ENCODE measurements at places on chromosomes 16 and 17.

- no peak for DNase-seq
Measured at GRCh38 chr16:71479420-71479819, 9.7 kb downstream of the ZNF19 start.

GRCh38 chr17:28398280-28398981 is 7.6 kb downstream of the SLC46A1 start:
- DNase-seq: no peak

- no peak for DNase-seq
Measured at GRCh38 chr17:39283896-39284295, 58.2 kb upstream of the STAC2 start.

DNA sequence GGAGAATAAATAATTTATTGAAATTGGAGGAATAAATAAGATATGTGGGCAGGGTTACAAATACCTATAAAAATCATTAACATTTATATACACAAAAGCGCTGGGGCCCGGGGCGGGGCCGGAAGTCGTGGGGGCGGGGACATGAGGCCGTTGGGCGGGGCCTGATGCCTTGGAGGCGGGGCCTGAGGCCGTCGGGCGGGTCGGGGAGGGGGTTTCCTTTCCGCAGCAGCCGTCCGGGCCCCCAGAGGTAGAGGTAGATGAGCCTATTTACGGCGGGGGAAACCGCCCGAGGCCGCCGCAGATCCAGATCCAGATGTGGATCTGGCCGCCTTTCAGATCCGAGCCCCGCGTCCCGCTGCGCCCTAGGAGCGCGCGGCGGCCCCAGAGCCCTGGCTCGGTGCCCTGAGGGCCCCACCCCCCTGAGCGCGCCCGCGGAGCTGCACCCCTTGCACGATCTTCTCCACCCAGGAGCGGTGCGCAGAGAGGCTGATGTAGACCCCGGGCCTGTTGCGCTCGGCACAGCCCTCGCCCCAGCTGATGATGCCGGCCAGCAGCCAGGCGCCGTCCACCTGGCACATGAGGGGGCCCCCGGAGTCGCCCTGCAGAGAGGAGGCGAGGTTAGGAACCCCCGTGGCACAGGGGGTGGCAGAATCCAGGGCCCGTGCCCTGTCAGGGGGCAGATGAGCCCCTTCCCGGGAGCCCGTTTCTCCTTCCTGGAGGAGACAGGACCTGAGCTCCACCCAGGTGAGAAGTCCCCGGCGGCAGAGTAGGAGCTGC is 5.1 kb downstream of the PRSS22 start:
- no peak for DNase-seq

- DNase-seq: no peak
Measured at GRCh38 chr16:51071326-51071725, 79.7 kb downstream of the SALL1 start.

- DNase-seq: no peak
Measured at GRCh38 chr17:59409336-59410048, 78.0 kb downstream of the YPEL2 start.

- DNase-seq: no peak
Measured at GRCh38 chr16:50396761-50397535, 28.2 kb upstream of the BRD7 start.

GRCh38 chr16:20611350-20611902 is 35.3 kb upstream of the ACSM2B start:
- peak; percentile 60 for DNase-seq

GRCh38 chr16:7321661-7322060 is 11.0 kb upstream of the RBFOX1 start:
- no peak for DNase-seq

DNA sequence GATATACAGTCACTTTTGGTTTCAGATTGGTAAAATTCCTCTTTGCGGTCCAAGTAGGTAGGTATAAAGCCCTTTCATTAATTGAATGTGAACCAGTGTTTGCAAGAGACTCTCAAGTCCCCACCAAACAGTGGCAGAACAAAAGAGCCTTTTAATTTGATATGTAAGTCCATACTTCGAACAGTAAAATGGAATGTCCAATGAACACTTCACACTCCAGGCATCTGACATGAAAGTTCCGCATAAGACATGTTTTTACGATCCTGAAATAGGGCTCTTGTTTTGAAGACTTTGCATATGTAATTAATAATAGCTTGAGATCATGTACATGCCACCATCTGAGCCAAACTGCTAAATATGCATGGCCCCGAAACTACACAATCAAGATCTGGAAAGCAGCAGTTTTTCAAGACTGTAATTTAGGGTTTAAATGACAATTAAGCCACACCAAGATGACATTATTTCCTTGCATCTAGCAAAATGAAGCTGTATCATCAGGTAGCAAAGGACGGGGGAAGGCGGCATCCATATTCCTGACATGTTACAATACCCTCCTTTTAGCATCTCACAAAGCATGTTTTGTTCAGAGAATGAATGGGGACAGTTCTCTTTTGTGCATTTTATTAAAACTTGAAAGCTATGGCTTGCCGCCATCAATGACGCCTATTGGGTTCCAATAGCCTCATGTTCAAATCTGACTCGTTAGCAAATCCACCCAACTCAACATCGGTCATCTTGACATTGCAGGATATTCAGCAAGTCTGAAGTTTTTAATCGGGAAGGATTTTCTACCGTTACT is 39.4 kb downstream of the LITAF start:
- DNase-seq: peak; percentile 93

GRCh38 chr16:74756203-74756602 is 18.4 kb downstream of the FA2H start:
- no peak for DNase-seq

GRCh38 chr17:4582101-4582501 is 2.2 kb upstream of the SMTNL2 start:
- no peak for DNase-seq

GRCh38 chr16:74922150-74923138 is 62.5 kb downstream of the WDR59 start:
- DNase-seq: no peak

- no peak for DNase-seq
Measured at GRCh38 chr17:69050999-69051775, 9.5 kb downstream of the ABCA9 start.

DNA sequence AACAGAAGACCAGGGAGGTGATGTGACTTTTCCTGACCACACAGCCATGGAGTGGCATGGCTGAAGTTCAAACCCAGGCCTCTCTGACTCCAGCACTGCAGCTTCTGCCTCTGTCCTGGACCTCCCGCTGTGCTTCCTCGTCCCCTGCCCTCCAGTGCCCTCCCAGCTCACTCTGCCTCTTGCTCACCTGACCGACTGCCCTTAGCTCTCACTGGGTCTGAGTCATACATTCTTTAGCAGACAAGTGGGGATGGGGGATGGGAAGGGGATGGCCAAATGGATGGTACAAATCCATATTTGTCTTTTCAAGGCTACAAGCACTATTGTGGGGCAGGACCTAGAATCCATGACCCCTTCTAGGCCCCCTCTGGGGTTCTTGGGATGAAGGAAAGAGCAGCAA is 33.0 kb downstream of the PITPNM3 start:
- DNase-seq: no peak

GRCh38 chr17:39926588-39927100 is 757 bp downstream of the ORMDL3 start:
- no peak for DNase-seq

DNA sequence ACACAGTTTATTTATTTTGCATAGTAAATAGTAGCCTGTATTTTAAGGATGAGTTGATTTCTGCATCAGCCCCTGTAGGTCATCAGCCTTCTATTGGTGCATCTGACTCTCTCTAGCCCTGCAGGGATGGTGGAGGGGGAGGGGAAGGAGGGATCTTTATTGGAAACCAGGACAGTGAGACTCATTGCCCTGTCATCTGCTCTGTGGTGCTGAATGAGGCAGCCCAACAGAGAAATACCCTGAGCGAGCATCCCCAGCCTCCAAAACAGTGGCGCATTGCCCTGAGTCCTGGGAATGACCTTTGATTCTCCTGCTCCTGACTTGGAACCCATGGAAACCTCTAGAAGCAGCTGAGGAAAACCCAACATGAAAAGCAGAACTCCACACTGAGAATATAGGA is 45.5 kb upstream of the STH start:
- no peak for DNase-seq

DNA sequence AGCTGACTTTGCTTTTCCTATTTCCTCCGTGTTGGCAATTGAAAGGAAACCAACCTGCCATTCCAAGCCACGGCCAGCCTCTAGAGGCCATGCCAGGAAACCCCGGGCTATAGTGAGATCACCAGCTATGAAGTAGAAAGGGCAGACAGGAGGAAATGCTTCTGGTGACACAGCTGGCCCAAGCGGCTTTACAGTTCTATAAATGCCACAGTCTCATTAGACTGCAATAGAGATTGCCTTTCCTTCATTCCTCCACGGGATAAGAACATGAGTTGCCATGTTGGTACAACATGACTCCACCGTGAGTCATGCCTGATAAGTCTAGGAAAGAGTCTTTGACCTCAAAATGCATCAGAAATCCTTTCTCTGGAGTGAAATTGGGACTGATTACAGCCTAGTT is 384.9 kb downstream of the GRIN2A start:
- DNase-seq: no peak

- DNase-seq: no peak
Measured at GRCh38 chr17:20703781-20704180, 124.3 kb downstream of the CDRT15L2 start.

DNA sequence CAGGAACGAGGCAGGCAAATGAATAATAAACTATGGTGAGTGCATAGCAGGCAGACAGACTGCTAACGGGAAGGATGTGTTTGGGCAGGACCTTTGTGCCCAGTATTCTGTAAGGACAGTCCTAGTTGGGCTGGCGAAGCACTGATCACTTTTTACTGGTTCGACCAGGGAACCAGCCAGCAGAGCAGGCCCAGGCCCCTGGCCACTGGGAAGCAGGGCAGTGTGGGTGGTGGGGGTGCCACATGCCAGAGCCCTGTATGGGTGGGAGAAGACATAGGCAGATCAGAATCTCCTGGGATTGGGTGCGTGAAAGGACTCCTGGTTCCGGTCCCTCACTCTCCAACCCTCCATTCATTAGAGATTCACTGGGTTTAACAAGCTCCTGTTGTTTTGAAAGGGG is 4.0 kb upstream of the VAMP2 start:
- no peak for DNase-seq

- no peak for DNase-seq
Measured at GRCh38 chr17:39393736-39394135, 7.7 kb downstream of the FBXL20 start.

- no peak for DNase-seq
Measured at GRCh38 chr16:9955677-9956076, 226.6 kb downstream of the GRIN2A start.

GRCh38 chr16:15874745-15875314 is 13.6 kb downstream of the CEP20 start:
- peak; percentile 47 for DNase-seq

DNA sequence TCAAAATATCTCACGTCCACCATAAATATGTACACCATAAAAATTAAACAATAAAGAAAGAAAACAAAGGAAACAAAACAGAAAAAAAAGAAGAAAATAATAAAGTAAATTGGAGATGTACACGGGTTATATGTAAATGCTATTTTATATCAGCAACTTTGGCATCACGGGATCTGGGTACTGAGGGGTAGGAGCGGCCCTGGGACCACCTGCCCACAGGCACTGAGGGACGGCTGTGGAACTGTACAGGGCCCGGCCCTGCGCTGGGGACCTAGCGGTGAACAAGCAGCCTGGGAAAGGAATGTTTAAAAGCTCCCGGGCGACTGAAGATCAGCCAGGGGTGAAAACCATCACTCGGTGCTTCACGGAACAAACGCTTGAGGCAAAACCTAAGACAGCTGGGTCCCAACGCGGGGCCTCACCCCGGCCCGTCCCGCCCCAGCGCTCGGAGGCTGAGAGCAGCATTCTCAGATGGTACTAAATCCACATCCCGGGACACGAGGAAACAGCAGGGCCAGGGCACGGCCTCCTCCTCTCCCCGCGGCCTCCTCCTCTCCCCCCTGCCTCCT is 31.2 kb downstream of the NXN start:
- DNase-seq: no peak

DNA sequence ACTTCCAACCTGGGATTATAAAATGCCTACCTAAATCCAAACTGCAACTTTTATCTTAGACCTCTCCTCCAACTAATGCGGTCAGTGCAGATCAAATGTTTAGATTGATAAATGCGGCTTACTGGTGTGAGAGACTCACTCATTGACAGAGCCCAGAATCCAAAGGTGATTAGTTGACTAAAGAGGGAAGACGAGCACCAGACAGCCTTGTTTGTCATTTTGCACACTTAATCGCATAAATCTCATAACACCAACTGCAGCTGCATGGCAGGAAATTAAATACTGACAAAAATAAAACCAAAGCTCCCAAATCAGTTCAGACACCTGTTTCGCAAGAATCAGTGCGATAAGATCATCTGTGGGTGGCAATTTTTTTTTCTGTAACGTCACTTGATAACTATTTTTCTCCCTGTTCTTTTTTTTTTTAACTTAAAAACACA is 35.9 kb downstream of the NACA2 start:
- no peak for DNase-seq

Measured in putamen (tissue), 1 donor.